GM04504 (cell line): ENCODE measurements at places on chromosomes 11 and 22.

- no peak for DNase-seq
These were observed 22.9 kb upstream of the CHRM4 start for GRCh38 chr11:46414466-46414796.

- DNase-seq, result no peak
These were observed 15.5 kb downstream of the SLC1A2 start for GRCh38 chr11:35403765-35404387.

GRCh38 chr22:45602824-45603595, 68.6 kb upstream of the ATXN10 start:
- peak; percentile 86 for DNase-seq

DNA sequence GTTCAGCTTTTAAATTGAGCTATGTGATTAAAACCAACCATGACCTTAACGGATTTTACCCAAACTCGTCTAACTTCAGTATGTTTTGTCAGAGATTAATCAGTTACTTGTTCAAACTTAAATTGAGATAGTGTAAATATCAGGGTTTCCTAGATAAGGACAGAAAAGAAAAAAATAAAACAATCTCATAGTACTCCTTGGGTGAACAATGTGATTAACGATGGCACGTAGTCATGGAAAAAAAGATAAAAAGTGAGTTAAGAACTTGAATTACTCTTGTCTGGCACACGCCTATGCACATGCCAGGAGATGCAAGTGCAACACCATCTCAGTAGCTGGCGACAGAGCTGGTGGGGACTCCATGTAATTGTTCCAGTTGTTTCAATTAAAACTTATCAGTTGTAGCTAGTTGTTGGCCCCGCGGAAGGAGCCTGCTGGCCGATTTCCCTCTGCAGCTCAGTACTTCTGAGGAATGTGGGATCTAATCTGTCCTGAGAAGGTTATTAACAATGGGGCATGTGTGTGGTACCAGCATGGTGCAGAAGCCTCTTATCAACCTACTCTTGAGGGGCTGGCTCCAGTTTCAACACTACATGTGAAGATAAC, 3.0 kb downstream of the RASSF10 start:
- no peak for DNase-seq

GRCh38 chr11:1532014-1532586, 40.0 kb downstream of the DUSP8 start:
- peak; percentile 78 for DNase-seq

- DNase-seq, result no peak
These were observed at the start of gene GRAP2 for GRCh38 chr22:39900306-39901227. TSS of gene GRAP2 (plus strand) at chr22:39901084. CDS start at chr22:39947107, 46,023 bp downstream.

DNA sequence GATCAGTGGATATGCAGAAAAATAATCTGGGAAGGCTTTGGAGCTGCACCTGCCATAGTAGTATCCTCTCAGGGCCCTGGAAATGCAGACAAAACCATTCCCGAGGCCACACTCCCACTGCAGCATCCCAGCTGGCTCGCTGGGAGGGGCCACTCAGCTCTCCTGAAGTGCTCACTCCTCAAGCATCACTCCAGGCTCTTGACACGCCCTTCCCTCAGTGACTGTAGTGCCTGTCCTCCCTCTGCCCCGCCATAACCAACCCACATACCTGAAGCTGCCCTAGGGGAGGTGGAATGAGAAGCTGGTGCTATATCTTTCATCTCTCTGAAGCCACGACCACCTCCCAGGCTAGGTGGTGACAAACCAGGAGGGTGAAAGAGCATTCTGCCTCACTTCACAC, 4.8 kb downstream of the DSCAML1 start:
- DNase-seq, result no peak

DNA sequence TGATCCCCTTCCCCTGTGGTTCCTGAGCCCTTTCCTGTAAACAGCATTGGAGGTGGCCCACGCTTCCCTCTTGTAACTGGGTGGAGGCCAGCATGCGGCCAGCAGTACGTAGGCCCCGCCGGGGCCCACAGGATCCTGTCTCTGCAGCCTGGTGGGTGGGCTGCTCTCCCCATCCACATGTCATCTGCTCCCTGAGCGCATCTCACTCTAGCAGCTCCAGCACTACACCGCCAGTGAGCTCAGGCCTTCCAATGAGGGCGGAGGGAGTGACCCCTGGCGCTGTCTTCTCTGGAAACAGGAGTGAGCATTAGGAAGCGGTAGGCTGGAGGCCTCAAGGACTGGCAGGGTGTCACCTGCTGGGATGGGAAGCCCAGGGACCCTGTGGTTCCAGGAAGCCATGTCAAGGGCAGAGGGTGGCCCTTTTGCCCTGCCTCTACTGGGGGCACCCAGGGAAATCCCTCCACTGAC, 363.9 kb downstream of the TBC1D22A start:
- DNase-seq, result no peak

DNA sequence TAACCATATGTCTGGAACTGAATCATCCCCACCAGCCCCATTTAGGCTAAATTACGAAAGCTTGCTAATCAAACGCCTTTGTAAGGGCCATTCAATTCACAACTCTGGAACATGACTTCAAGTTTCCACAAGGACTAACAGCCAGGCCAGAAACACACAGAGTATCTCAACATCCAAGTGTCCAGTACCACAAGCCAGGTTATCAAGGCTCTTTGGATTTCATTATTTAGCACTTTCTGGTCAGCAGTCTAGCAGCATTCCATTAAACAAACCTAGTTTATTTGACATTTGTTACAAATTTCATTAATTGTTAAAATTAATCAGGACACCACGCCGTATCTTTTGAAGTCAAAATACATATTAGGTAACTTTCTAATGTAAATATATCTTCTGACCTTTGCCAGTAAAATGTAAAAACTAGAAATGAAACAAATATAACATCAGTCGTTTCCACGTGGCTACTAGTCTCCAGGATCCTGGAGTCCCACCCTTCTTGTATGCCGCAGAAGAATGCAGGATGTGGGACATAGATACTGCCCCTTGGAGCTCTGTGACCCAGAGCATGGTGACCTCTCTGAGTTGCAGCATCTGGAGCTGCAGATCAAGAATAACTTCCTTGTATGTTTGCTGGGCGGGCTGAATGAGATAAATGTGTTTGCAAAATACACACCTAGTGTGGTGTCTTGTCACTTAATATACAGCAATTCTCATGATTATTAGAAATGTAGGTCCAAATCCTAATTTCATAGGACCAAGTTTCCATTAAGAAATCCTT, 64.7 kb downstream of the MPPED2 start:
- no peak for DNase-seq

- DNase-seq, result no peak
These were observed 70.1 kb upstream of the LRRC55 start for GRCh38 chr11:57111619-57112018.

GRCh38 chr11:69870766-69871165, 51.5 kb upstream of the FGF3 start:
- DNase-seq, result peak; percentile 12
